K562 (cell line): ENCODE measurements at places on chromosomes 3 and 15. TPM values are rescaled to one million over a fixed set of nuclear protein-coding genes. Genes with fewer than 3 reads are reported as not detected.

- DNase-seq, result no peak
Measured at GRCh38 chr3:27724459-27725197, 2.5 kb upstream of the EOMES start.

The ATP13A5 gene
- not detected in 2 replicates for total RNA-seq

The DAPK2 gene
- total RNA-seq, result 3.3 and 3.9 TPM in 2 replicates

- DNase-seq, result no peak
Measured at GRCh38 chr15:77671362-77672056, 38.8 kb upstream of the LINGO1 start.

The FANCD2OS gene
- total RNA-seq, result not detected in 2 replicates

- peak; percentile 94 for DNase-seq
Measured at GRCh38 chr15:37100109-37100965, at the start of gene MEIS2. MEIS2 (minus strand) TSS chr15:37100549; CDS start chr15:37099466, 1,083 bp downstream.

DNA sequence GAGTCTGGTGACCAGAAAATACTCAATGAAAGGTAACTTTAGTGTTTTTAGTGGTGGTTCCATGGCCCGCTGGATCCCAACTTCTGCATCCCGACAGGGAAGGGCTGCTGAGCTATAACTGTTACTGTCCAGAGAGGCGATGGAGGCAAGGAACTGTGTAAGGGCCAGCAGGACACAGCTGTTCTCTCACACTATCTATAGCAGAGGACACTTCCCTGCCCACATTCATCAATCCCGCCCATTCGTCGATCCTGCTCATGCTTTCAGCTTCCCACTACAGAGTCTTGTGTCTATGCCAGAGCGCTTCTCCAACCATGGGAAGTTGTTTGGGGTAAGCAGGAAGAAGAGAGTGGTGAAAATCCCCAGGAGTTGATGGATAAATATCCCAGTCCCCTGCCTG is 8.4 kb downstream of the COLQ start:
- no peak for DNase-seq

- DNase-seq, result no peak
Measured at GRCh38 chr15:42632105-42632675, 56.8 kb downstream of the STARD9 start.

GRCh38 chr3:37645517-37646380 is 215.9 kb upstream of the CTDSPL start:
- no peak for DNase-seq

The SPCS1 gene
- 103 and 110 TPM in 2 replicates for total RNA-seq

The GCSAM gene
- total RNA-seq, result 0.04 TPM in 1 of 2 replicates, not detected in the other

DNA sequence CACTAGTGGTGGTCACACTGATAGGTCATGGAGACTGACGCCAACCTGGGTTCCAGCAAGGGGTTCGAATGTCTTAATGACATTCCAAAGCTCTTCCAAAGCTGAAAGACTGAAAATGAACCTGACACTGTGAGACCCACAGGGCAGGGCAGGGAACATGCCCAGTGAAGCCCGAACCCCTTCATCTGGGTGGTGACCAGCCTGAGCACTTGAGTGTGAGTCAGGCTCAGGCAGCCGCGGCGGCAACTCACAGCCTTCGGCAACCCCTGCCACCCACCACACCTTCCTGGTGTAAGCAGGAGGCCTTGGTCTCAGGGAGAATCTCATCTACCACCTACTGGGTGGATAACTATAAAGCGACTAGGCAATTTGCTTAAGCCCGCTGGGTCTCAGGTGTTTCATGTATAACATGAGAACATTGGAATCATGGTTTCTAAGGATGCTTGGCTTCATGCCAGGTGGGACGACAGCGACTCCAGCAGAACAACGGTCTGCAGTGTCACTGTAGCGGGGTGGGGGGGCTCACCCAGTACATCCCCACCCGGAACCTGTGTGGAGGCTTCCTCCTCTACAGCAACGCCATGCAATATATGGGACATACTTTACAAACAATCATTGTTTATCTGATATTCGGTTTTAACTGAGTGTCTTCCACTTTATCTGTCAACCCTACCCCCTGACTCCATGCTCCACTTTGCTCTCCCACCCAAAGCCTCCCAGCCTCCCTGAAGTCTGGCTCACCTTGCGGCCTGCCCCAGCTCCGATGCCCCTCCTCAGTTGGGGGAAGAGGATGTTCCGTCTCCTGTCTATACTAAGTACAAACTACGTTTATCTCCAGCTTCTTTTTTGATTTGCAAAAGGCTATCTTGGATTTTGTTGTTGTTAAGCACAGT is 125.0 kb upstream of the MEF2A start:
- peak; percentile 17 for DNase-seq

GRCh38 chr15:79341396-79341795 is 30.5 kb downstream of the TMED3 start:
- DNase-seq, result no peak

DNA sequence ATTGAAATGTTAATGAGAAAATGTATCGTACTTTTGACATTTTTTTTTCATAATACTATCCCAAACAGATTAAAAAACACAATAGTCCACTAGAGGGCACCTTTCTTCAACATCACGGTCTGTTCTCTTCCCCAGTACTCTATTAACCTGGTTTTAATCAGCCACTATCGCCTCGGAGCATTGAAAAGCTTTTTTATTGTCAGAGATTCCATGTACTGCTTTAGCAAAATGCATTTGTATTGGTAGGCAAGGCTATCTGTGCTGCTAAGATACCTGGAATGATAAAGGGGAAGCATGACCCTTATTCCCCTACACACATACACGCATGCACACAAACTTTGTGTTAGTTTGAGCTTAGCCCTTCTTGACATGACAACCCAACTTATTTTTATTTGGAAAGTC is 160.1 kb upstream of the IL12A start:
- peak; percentile 28 for DNase-seq

DNA sequence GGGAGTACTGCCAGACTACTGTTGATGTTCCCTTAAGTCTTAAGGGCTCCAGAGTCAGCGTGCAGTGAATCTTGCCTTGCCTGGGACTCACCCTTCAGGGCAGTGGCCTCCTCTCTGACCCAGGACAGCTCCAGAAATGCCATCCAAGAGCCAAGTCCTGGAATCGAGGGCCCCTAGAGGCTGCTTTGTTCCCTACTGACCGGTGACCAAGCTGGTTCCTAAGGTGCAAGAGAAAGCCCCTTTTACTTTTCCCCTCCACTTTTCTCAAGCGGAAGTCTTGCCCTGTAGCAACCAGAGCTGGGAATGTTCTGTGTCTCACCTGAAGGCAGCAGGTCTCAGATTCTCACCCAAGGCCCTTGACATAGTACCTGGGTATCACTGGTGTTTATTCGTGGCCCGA is 238.0 kb downstream of the DOCK3 start:
- no peak for DNase-seq

DNA sequence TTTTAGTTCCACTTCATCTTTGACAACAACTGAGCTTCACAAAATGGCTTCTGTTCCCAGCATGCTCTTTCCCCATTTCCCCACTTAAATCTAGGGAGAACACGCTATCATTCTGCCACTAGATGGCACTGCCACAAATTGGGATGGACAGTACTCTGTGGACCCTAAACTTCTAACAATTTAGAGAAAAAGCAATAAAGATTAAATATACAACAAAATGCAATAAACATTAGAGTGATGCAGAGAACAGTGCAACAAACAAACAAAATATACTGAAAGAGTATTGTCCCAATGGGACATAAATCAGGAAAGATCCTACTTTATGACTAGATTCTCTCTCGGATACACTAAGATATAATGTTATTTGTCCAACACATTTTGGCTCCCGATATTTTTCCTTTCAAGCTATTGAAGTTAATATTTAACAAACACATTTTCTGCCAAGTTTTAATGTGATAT is 169.7 kb upstream of the TMCO5A start:
- DNase-seq, result peak; percentile 53

GRCh38 chr3:68764554-68764953 is 167.8 kb downstream of the TAFA4 start:
- DNase-seq, result no peak

DNA sequence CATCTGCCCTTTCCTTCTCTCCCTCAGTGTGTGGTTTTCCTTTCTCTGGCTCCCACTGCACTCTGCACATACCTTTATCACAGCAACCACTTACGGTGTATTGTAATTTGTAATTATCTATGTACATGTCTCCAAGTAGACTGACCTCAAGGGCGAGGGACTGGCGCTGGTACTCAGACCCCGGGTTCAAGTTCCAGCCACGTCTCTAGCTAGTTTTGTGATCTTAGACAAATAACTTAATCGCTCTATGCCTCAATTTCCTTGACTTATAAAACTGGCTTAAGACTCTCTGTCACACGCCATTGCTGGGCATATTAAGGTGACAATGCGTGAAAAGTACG is 607 bp upstream of the SENP2 start:
- no peak for DNase-seq

GRCh38 chr3:15345066-15345607 is 12.8 kb upstream of the SH3BP5 start:
- DNase-seq, result no peak

- peak; percentile 43 for DNase-seq
Measured at GRCh38 chr3:71583566-71584393, at the start of gene FOXP1. FOXP1 (minus strand) TSS chr3:71583728; CDS start chr3:71198381, 385,347 bp downstream.

GRCh38 chr3:183085634-183086390 is 13.5 kb downstream of the MCCC1 start:
- DNase-seq, result peak; percentile 61

DNA sequence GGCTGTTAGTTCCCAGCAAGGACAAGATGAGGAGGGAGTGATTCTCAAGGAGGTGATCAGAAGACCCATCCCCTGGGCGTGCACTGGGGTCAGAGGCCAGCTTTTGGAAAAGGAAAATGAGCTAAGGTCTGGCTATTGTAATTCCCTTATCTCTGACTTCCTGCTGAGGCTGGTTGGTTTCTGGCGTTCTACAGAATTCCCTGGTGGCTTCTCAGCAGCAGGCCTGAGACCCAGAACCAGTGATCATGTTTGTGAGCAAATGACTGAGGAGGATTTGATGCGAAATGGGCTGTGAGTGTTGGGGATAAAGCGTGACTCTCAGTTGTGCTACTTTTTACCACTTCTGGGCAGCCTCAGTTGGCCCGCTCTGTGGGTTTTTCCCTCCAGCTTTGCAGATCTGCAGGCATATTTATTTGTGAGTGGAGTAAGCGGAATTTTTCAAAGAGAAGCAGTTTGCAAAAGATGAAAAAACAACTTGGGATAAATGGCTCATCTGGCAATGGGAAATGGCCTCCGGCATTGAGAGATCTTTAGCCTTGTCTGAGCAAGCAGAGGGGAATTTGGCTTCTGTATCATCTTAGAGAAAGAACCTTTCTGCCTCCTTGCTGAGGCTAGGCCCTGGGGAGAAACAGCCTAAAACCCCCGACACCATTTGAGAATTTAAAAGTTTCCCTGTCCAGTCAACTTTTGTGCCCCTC is 102.7 kb downstream of the SLCO3A1 start:
- DNase-seq, result no peak

- DNase-seq, result no peak
Measured at GRCh38 chr3:97957617-97958311, 14.5 kb downstream of the RIOX2 start.

The SPATA12 gene
- total RNA-seq, result not detected in 2 replicates

DNA sequence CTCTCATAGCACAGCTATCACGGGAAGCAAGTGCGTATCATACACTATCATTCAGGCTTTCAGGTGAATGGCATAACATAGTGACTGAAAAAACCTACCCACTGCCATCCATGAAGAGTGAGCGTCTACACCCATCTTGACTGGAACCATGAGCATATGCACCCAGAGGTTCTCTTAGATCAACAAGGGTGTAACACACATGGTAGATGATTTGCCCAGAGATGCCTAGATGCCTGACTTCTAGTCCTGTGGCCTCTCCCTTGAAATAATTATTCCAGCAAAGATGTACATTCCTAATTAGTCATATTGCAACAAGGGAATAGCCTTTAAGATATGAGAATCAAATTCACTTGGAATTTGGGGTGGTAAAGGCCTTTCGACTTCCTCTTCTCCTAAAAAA is 228.4 kb downstream of the GREM1 start:
- no peak for DNase-seq

DNA sequence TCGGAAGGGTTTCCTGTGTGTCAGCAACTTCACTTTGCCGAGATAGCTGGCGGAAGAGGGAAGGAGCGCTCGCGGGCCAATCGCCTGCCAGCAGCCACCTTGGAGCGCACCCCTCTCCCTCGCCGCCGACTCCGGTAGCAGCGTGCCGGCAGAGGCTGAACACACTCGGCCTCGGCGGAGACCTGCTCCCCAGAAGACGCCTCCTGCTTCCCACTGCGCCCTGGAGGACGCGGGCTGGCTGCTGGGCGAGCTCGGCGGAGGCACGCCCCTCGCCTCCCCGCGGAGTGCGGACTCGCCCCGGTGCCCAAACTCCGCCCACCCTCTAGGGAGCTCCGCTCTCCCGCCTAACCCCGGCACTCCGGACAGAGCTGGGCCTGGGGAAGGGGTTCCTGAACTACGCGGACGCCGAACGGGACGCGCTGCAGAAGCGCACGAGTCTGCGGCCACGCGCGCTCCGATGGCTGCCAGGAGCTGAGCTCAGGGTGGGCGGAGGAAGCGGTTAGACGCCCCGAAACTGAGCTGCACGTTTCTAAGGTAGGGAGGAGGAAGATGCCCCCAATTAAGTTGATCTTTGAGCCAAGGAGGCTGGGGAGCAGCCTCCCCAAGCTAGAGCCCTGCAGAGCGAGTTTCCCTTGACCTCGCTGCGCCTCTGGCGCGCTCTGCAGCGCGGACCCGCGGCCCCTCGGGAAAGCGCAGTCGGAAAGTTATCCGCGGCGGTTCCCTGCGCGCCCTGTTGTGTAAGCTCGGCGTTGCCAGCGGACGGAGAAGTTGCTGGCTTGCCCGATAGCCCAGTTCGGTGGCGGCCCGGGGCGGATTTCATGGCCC is at the start of gene P2RY1:
TSS of gene P2RY1 (plus strand) at position 356 of the 825 bp plus-strand sequence. CDS start 652 bp downstream, outside the sequence.
- DNase-seq, result peak; percentile 88

- DNase-seq, result no peak
Measured at GRCh38 chr3:132456136-132456535, 38.8 kb downstream of the DNAJC13 start.

The PARP14 gene
- total RNA-seq, result 9.7 and 11.9 TPM in 2 replicates

- no peak for DNase-seq
Measured at GRCh38 chr3:98646680-98647079, 53.3 kb upstream of the CPOX start.

DNA sequence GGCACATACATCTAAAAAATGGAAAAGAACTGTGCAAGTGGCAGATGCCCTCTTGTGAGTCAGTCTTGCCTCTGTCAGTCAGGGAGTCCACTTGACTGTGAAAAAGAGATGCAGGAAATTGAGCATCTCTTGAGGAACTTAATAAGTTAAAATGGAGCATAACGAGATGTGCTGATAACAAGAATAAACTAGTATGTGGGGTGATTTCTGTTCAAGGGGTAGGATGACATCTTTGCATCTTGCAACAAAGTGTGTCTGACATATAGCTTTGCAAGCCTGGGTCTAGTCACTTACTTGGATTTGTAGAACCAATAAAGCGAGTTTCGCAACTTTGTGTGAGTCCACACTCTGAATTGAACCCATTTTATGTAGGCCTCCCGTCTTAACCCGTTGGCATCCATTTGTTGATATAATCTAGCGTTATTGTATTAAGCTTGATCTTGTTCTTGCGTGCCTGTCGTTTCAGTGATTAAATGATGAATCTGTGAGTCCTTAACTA is 2.2 kb downstream of the USP3 start:
- no peak for DNase-seq

- DNase-seq, result no peak
Measured at GRCh38 chr3:43869491-43869890, 178.8 kb downstream of the ABHD5 start.
